ENCODE measurements at places on chromosomes 3 and 15.

- no peak for DNase-seq
Observed at GRCh38 chr15:70604666-70605315, 158.6 kb downstream of the UACA start.

DNA sequence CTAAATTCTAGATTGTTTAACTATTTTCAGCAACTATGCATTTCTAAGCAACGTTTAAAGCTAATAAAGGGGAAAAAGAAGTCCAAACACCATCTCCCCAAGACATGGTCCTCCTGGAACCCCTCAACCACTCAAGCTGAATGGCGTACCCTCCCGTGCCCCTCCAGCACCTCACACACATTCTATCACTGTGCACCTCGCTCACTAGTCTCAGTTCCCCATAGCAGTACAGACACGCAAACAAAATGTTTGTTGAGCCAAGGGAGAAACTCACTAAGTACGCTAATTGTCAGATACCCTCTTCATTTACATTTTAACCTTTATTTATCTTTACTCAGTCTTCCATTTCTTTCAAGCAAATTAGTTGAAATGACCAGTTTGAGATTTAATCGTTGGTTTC is 48.8 kb downstream of the ACAP2 start:
- DNase-seq, result no peak

DNA sequence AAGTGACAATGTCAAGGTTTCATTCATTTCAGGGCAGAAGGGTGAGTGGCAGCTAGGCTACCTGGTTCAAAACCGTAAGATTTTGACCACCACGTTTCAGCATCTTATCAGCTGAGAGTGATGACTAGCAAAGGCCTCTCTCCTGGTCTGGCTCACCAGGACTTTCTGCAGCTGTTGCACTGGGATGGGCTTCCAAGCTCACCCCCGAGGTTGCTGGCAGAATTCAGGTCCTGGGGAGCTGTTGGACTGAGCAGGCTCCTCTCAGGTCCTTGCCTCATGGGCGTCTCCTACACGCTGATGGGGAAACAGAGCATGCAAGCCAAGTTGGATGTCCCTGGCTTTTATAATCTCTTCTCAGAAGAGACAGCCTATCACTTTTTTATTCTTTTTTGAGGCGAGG is 88.8 kb upstream of the RNU6-1 start:
- DNase-seq, result no peak

DNA sequence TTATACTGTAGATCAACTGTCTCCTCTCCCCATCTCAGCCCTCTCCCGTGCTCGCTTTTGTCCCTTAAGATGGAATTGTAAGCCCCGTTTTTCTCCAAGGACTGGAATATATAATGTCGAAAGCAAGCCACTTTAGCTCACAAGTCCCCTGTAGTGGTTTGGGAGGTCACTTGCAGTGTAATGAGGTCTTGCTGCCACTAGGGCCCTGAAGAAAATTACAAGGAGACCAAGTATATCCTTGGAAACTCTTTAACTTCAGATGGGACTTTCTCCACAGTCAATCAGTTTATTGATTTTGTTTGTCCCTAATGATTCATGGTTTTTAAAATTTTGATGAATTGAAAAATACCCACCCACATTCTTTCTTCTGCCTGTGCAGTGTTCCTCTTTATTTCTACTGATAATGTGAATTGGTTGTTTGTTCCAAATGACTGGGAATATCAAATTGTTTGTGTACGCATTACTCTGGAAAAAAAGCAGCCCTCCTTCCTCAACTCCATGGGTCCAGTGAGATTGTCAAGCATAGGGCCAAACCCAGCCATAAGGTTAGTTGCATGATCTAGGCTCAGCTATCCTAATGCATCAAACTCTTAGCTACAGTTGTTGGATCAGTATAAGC is 294.8 kb downstream of the MCTP2 start:
- no peak for DNase-seq

DNA sequence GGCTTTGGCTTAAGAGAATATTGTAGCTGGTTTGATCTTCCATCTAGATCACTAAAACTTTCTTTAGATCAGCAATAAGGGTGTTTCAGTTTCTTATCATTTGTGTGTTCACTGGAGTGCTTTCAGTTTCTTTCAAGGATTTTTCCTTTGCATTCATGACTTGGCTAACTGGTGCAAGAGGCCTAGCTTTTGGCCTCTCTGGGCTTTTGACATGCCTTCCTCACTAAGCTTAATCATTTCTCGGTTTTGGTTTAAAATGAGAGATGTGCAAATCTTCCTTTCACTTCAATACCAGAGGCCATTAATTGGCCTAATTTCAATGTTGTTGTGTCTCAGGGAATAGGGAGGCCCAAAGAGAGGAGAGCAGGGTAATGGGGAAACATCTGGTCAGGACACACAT is 30.3 kb upstream of the CCNB2 start:
- no peak for DNase-seq

- DNase-seq, result no peak
Observed at GRCh38 chr3:63911509-63911872, 692 bp downstream of the SCAANT1 start.

GRCh38 chr3:23819599-23820360 is 14.0 kb downstream of the UBE2E1 start:
- DNase-seq, result no peak

GRCh38 chr3:157107037-157107436 is 52.9 kb downstream of the CCNL1 start:
- no peak for DNase-seq

- no peak for DNase-seq
Observed at GRCh38 chr3:192827208-192827607, 90.4 kb downstream of the MB21D2 start.

GRCh38 chr3:121800906-121801305 is 34.0 kb downstream of the IQCB1 start:
- DNase-seq, result no peak

DNA sequence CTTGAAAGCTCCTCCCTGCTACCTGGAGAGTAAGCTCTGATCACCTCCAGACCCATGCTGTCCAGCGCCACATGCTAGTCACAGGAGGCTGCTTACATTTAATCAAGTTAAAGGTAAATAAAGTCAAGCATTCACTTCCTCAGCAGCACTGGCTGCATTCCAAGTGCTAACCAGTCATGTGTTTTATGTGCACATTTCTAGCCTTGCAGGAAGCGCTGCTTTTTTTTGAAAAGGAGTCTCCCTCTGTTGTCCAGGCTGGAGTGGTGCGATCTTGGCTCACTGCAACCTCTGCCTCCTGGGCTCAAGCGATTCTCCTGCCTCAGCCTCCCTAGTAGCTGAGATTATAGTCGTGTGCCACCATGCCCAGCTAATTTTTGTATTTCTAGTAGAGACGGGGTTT is 279.2 kb downstream of the GABRG3 start:
- no peak for DNase-seq

GRCh38 chr15:64152507-64153387 is 1.2 kb downstream of the SNX22 start:
- no peak for DNase-seq

- DNase-seq, result no peak
Observed at GRCh38 chr3:177680472-177680821, 483.2 kb upstream of the TBL1XR1 start.

DNA sequence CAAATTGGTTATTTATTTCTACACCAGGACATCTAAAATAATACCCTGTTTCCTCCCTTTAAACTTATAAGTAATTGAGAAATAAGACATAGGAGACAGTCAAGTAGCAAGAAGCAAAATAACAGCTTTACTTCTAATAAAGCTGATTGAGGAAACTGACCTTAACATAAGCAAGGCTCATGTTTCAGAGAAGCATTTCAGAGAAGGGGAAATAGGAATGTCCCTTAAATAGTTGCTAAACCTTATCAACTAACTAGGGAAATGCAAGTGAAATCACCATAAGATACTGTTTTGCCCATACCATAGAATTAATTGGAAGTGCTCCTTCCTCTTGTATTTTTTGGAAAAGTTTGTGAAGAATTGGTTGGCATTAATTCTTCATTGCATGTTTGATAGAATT is 84.9 kb downstream of the B3GALNT1 start:
- DNase-seq, result no peak

GRCh38 chr3:45682311-45682710 is 6.9 kb upstream of the SACM1L start:
- no peak for DNase-seq

GRCh38 chr15:93980261-93980911 is 251.0 kb upstream of the MCTP2 start:
- DNase-seq, result no peak

DNA sequence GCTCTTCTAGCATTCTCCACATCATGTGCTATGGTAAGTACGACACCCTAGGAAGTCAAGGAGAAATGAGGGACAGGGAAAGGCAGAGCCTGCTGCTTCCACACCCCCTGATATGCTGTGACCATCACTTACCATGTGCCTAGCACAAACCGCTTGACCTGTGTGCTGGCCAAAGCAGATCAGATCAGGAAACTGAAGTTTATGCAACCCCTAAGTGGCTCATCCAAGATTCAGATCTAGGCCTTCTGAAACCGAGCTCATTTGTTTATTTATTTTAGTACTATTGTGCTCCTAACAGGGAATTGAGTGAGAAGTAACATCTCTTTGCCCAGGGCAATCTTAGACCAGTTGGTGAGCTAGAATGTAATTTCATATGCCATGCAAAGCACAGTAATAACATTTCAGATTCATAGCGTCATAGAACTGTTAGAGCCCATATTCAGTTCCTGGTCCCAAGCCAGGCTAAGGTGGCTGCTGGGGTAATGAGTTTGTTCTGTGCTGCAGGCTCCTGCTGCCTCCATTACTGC is at the start of gene RTP2:
RTP2 (minus strand) TSS at position 51 of the 527 bp plus-strand sequence. CDS start 429 bp downstream, outside the sequence.
- no peak for DNase-seq

- no peak for DNase-seq
Observed at GRCh38 chr3:67540198-67540894, 114.1 kb downstream of the SUCLG2 start.

GRCh38 chr3:169105561-169105960 is 558.0 kb downstream of the MECOM start:
- no peak for DNase-seq

GRCh38 chr3:106047221-106047620 is 178.4 kb upstream of the CBLB start:
- DNase-seq, result no peak

DNA sequence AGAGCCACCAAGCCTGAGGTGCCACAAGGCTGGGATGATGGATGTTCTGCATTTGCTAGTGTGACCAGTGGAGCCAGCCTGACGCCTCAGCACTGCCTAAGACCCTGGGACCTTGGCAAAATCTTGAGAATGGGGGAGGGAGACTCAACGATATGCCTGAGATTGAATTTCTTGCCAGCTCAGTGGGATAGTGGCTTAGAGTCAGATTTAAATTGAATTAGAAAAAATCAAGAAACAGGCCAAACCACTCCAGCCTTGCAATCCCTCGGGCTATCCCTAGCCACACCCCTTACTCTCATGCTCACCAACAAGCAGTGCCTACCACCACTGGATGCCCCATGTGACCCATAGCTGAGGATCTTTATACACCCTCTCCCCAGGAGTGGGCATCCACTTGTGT is 18.7 kb upstream of the PDE8A start:
- no peak for DNase-seq

GRCh38 chr15:35142578-35142977 is 57.5 kb upstream of the NANOGP8 start:
- DNase-seq, result no peak

DNA sequence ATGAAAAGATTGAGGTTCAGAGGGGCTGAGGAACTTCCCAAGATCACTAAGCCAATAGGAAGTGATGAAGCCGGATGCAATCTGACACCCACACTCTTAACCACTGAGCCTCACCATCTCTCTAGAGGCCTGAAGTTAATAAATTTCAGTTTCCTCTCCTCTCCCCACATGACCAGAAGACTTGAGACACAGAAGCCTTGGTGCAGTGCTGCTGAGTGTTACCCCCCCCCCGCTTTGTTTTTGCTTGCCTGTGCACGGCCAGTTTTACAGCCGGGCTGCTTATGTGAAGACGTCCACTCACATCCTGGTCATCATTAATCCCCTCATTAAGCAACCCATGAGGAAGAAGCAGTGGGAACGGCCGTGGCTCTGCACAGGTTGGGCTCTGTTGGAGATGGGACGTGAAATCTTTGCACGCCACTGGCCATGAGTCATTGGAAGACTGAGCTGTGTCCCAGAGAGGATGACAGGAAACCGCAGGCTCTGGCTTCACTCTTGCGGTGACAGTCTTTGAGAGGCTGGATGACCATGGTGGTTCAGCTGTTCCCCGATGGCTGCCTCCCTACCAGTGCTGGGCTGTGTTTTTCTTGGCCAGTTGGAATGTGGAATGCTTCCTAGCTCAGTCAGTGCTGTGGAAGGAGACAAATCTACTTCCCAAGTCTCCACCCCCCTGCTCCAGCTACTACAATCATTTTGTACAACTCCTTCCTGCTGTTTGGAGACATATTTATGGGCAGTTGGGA is 232.6 kb upstream of the LRTM1 start:
- DNase-seq, result no peak

- no peak for DNase-seq
Observed at GRCh38 chr15:66070220-66070934, 183.2 kb downstream of the MEGF11 start.

DNA sequence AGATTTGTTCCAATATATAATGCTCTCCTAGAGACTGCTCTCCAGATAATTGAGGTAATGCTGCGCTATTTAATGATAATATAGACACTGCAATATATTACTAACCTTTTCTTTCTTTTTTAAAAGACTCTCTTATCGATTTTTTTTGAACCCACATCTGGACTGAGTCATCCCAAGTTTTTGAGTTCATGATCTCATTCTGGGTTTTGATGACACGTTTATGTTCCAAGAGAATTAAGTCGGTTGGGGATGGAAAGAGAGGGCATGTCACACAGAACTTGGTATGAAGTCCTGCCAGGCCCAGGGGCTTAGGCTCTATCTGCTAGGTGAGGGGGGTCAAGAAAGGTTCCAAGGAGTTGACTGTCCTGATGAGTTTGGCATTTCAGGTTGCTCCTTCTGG is 431.1 kb downstream of the MFSD1 start:
- no peak for DNase-seq

DNA sequence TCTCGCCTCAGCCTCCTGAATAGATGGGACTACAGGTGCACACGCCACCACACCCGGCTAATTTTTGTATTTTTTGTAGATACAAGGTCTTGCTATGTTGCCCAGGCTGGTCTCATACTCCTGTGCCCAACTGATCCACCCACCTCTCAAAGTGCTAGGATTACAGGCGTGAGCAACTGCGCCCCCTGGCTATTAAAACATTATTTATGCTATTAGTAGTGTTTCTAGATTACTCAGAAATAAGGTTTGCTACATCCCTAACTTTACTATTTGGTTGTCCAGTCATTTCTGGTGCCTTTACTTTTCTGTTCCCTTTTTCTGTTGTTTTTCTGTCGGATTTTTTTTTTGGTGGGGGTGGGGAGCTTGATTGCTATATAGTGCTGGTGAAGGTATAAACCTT is 393.6 kb upstream of the TPM1 start:
- DNase-seq, result no peak

- DNase-seq, result no peak
Observed at GRCh38 chr3:28901018-28901417, 379.9 kb upstream of the RBMS3 start.

- no peak for DNase-seq
Observed at GRCh38 chr3:12615266-12615665, 48.7 kb downstream of the RAF1 start.

DNA sequence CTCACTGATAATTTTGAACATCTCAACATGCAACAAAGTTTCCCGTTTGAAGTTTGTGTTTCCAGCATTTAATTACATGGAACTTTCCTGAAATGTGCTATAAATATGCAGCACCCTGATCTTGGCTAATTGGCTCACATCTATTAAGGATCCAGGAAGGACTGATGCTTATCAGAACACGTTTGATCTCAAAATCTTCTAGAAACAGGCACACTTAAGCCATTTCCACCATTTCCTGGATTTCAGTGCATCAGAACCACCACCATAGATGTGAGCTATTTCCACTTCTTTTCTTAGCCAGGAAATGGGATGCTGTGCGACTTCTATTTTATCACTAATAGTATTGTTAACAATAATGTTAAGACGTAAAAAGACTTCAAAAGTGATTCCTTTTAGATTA is 228.9 kb downstream of the FEZF2 start:
- DNase-seq, result no peak

GRCh38 chr3:171685116-171685895 is 125.0 kb downstream of the PLD1 start:
- DNase-seq, result no peak
